NCI-H146 (cell line): ENCODE measurements at places on chromosomes 2 and 18.

DNA sequence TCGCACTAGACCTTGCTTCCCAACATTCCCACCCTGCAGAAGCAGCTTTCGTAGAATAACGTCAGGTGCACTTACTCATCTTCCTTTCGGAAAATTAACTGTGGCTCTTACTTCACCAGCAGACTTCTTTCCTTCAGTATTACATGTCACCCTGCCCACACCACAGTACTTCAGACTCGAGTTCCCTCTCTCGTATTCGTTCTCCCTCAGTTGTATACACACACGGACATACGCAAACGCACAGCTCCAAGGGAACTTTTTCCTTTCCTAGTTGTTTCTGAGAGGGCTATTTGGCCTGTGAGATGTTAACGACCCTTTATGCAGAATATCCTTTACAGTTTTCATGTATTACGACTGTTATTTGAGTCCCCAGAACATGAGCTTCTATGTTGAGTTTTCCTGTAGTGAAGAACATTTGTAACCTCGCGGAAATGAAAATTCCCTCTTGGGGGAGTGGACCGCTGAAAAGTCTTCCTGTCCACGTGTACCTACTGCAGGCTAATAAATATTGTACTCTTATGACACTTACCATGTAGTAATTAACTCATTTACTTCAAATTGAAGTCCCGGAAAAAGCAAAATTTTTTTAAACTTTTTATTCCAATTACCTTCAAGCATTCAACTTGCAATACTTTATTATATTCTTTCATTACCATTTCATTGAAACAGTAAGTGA lies 908 bp downstream of the ERLEC1 start:
- DNase-seq: peak; percentile 29

- DNase-seq: no peak
Observed at GRCh38 chr18:13973061-13973575, 57.8 kb upstream of the MC2R start.

GRCh38 chr2:99656994-99657393 lies 167.2 kb upstream of the REV1 start:
- DNase-seq: no peak

GRCh38 chr2:185813707-185814106 lies 75.1 kb downstream of the FSIP2 start:
- DNase-seq: no peak

DNA sequence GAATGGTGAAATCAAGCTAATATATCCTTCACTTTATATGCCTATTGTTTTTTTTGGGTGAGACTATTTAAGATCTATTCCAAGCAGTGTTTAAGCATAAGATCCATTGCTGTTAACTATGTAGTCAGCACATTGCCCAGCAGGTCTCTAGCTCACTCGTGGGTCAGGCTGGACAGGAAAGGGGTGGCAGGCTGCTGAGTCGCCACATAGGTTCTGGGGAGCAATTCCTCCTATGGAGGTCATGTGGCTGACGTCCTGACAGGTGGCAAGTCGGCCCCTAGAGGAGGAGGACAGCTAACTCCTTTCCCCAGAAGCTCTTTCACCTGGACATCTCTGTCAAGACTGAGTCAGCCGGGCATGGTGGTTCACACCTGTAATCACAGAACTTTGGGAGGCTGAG lies 13.9 kb upstream of the RAB31 start:
- no peak for DNase-seq

DNA sequence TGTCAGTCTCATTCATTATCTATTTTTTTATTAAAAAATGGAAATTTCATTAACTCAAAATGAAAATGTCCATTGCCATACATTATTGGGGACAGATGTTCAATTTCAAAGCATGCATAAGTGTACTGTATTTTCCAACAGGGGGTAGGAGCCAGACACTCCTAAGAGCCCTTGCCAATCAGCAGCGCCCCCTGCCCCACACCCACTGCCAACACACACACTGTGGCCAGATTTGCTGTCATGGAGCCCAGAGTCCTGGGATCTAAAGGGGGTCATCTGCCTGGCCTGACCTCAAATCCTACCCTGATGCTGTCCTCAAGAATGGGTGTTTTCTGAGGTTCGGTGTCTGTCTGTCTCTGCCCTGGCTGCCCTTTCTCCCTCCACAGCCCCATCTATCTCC lies 162.2 kb upstream of the TWIST2 start:
- DNase-seq: no peak

- DNase-seq: no peak
Observed at GRCh38 chr2:168322325-168323007, 75.1 kb upstream of the STK39 start.

DNA sequence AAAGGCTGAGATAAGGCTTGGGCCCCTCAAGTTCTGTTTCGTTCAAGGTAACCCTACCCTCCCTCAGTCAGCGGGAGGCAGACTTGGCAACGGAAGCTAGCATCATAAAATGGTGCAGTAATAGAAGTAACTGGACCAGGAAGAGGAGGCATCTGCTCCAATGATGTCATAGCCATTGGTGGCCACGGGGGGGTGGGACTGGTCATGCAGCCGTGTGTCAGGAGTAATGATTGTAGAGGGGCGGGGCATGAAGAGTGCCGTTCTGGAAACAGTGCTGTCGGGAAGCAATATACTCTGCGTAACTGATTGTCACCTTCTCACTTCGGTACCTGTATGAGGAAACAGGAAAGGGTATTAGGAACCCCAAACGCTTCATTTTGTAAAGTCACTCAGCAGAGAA lies 6.9 kb upstream of the POLR2D start:
- no peak for DNase-seq

DNA sequence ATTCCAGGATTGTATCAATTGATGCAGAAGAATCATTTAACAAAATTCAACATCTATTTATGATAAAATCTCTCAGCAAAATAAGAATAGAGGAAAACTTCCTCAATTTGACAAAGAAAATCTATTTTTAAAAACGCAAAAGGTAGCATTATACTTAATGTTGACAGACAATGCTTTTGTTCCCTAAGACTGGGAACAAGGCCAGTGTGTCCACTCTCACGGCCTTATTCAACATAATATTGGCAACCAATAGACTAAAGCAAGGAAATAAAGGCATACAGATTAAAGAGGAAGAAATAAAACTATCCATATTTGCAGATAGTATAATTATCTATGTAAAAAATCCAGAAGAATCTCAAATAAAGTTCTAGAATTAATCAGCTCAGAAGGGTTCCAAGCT lies 472.4 kb upstream of the ID2 start:
- DNase-seq: no peak

DNA sequence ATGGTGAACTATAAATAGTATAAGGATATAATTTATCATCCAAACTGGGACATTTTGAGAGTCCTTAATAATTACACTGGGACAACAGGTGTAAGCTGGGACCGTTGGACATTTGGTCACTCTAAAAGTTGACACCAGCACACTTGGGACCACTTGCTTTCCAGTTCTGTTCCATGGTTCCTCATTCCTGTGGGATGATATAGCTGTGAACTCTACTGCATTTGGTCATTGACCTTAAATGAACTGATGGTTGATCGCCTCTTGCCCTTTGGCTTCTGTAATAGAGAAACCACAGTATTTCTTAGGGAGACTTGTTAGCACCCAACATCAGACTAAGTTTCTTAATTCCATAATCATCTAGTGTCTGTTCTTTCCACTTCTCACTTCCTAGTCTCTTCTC lies 46.7 kb downstream of the EML6 start:
- DNase-seq: no peak

DNA sequence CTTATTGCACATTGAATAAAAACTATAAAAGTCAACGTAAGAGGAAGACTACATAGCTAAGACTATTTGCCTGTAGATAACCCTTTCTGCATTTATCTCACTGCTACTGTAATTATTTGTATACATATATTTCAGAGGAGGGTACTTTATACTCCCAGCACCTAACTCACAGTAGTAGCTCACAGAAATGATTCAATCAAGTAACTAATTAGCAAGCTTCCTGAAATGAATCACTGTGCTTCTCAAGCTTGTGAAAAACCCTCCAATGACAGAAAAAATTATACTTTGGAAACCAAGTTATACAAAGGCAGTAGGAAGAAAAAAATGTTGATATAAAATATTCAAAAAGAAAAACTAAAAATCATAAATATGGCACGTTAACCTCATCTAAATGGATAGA lies 124.9 kb downstream of the NBAS start:
- DNase-seq: no peak

DNA sequence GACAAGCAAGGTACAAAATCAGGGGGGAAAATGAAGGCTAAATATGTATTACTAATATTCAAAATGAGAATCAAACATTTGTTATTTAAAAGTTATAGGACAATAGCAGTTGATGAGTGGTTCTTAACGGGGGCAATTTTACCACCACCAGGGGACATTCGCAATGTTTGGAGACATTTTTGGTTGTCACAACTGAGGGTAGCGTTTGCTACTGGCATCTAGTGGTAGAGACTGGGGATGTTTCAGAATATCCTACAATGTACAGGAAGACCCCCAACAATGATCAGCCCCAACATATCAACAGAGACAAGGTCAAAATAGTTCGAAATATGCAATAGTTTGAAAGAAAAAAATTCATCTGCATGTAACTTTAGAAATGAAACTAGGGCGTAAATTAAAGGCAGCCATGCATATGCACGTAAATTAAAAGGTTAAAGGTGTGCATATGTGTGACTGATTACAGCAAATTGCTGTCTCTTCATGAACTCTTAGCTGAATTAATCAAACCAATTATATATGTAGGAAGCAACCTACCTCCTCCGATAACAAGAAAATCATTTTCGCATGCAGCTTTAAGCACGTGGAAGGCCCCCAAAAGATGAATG lies 61.2 kb upstream of the CUL3 start:
- peak; percentile 30 for DNase-seq

DNA sequence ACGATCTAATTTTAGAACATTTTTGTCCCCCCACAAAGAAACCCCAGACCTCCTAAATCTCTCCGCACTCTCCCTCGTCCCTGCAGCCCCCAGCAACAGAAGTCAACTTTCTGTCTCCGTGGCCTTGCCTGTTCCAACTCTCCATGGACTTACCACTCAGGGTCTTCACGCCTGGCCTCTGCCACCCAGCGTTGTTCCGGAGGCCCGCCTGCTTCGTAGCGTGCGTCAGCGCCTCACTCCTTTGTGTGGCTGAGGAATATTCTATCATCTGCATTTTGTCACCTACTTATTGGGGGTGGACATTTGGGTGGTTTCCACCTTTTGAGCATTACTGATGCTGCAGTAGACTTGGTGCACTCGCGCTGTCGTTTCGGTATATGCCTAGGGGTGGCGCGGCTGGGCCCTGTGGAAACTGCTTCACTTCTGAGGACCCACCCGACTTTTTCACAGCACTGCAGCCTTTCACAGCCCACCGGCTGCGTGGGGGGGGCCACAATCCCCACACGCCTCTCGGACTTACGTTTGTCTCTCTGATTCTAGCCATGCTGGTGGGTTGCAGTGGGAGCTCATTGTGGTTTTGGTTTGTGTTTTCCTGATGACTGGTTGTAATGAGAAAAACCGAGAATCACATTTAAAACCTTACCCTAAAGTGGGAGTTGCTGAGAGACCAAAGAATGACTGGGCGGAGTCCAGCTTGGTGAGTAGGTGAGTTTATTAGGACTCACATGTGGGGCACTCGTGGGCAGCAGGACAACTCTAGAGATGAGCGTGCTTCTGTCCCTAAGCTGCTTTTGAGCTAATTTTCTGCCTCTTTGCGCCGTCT lies 1.4 kb upstream of the HSBP1L1 start:
- DNase-seq: no peak

- no peak for DNase-seq
Observed at GRCh38 chr2:96245609-96246390, 20.0 kb downstream of the TMEM127 start.

DNA sequence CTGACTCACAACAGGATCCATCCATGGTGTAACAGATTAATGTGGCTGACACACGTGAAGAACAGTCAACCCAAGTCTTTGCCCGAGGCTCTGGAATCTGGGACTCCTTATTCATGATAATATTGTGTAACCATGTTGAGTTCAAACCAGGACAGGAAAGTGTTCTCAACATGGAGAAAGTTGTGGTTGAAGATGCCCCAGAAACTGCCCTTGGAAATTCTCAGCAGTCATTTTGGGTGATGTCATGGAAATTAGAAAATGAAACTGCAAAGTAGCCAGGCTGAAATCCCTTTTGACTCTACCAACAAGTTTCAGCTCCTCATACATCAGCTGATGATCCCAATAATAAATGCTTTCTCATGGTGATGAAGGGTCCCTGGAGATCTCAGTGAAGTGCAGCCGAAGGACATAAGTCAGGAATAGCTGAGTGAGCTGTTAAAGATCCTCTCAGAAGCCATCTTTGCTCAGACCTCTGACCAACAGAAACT lies 307.7 kb downstream of the TNS1 start:
- DNase-seq: no peak

- no peak for DNase-seq
Observed at GRCh38 chr2:130813722-130814121, 23.0 kb upstream of the ARHGEF4 start.

- DNase-seq: no peak
Observed at GRCh38 chr18:51692612-51693011, 495.1 kb upstream of the MEX3C start.

DNA sequence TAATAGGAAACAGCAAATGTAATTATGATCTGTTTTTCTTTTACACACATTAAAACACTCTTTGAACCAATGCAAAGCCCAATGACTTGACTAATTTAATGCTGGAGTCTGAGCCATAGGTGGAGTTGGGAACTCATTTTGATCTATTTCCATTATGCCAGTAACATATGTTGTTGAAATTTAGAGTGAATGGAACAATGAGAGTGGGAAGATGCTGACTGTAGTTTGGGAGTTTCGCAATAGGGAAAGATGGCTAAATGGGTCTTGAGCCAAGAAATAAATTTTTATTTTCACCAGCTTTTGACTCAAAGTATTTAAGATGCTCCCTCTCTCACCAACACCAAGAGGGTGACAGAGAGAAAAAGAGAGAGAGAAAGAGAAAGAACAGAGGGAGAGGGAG lies 246.7 kb downstream of the DLGAP1 start:
- no peak for DNase-seq

DNA sequence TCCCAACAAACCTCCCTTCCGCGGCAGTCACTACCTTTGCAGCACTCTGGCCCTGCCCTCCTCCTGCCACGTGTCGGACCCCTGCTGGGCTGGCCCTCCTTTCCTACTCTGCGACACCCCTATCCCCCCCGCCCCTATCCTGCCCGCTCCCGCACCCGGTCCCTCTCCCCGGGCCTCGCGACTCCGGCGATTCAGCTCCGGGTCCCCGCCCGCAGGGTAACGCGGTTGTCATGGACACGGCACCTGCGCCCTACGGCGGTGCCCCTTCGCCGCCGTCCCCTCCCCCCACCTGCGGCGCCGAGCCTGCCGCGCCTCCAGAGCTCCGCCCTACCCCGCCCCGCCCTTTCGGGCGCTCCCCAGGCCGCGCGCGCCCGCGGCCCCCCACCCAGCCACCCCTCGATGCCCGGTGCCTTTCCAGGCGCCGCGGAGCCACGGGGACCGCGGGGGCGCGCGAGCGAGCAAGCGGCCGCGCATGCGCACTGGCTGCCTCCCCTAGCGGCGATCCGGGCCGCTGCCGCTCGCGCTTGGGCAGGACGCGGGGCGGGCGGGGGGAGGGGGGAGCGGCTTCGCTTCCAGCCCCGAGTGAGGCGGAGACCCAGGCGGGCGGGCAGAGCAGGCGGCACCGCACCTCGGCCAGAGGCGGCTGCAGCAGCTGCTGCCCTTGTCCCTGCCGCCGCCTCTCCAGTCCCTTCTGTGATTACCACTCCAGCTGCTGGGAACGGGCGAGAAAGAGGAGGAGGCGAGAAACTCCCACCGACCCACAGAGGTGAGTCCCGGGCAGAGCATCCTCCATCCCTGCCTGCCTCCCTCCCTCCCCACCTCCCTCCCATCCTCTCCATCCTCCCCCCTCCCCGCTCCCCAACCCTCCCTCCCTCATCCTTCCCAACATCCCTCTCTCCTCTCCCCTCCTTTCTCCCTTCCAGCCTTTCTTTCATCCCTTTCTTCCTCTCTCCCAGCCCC lies at the start of gene CTNNA2:
Gene CTNNA2, plus strand, starts transcription at position 610 of the 960 bp plus-strand sequence.
- peak; percentile 88 for DNase-seq

- no peak for DNase-seq
Observed at GRCh38 chr2:205060269-205060668, 515.0 kb downstream of the PARD3B start.
